ENCODE measurements at places on chromosomes 4 and X. TPM values are rescaled to one million over a fixed set of nuclear protein-coding genes. Genes with fewer than 3 reads are reported as not detected.

DNA sequence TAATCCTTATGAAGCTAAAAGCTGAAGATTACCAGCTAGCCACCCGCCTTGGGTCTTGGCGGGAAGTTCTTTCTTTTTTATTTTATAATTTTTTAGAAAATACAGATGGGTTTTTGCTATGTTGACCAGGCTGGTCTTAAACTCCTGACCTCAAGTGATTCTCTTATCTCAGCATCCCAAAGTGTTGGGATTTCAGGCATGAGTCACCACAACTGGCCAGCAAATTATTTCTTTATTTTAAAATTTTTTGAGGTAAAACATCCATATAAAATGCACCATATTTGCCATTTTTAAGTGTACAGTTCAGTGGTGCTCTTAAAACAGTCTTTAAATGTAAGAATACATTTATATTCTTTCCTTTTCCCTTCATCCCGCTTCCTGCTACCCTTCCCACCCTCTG, 40.6 kb upstream of the ANTXR2 start:
- no peaks in the 10 kb centered on the region for H3K27me3 ChIP-seq
- no peak overlapping the region for H3K27ac ChIP-seq
- H3K36me3 ChIP-seq, result no peaks in the 10 kb centered on the region
- no peaks in the 10 kb centered on the region for H3K4me1 ChIP-seq
- DNase-seq, result no peak
- H3K4me3 ChIP-seq, result no peak overlapping the region

DNA sequence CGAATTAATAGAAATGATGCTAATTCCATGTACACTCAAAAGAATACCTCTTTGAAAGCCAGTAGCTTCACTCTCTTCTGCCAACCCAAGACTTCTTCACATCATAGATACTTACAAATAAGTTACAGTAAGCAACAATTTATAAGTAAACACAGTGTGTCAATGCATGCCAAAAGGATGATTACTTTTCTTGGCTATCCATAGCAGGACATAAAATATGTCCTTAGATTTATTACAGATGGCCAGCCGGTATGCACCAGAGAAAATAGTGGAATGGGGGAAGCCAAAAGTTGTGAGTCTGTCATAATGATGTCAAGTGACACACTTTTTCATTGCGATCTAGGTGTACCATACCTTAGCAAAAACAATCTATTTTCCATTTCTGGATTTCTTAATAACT, 631 bp upstream of the BMX start:
- H3K36me3 ChIP-seq, result no peaks in the 10 kb centered on the region
- no peak overlapping the region for H3K27ac ChIP-seq
- no peaks in the 10 kb centered on the region for H3K27me3 ChIP-seq
- H3K4me1 ChIP-seq, result no peaks in the 10 kb centered on the region
- DNase-seq, result no peak

MAGEA11 gene
- not detected for total RNA-seq

- H3K4me1 ChIP-seq, result no peaks in the 10 kb centered on the region
- H3K27ac ChIP-seq, result no peak overlapping the region
- H3K4me3 ChIP-seq, result no peak overlapping the region
- no peaks in the 10 kb centered on the region for H3K27me3 ChIP-seq
- H3K36me3 ChIP-seq, result no peaks in the 10 kb centered on the region
- DNase-seq, result no peak
Measured at GRCh38 chr4:29142708-29143107, 1577.5 kb upstream of the PCDH7 start.

CDKL5 gene
- total RNA-seq, result 6.9 TPM

GRCh38 chr4:125254106-125254505, 60.6 kb upstream of the FAT4 start:
- no peak overlapping the region for H3K27ac ChIP-seq
- no peaks in the 10 kb centered on the region for H3K4me1 ChIP-seq
- DNase-seq, result no peak
- H3K27me3 ChIP-seq, result no peaks in the 10 kb centered on the region

GRCh38 chrX:15321447-15321846, 6.0 kb upstream of the ASB11 start:
- no peaks in the 10 kb centered on the region for H3K36me3 ChIP-seq
- no peaks in the 10 kb centered on the region for H3K27me3 ChIP-seq
- no peak overlapping the region for H3K4me3 ChIP-seq
- no peaks in the 10 kb centered on the region for H3K4me1 ChIP-seq

- no peak for DNase-seq
- H3K27me3 ChIP-seq, result no peaks in the 10 kb centered on the region
- no peaks in the 10 kb centered on the region for H3K36me3 ChIP-seq
- H3K27ac ChIP-seq, result no peak overlapping the region
- H3K4me1 ChIP-seq, result no peaks in the 10 kb centered on the region
- no peak overlapping the region for H3K4me3 ChIP-seq
Measured at GRCh38 chr4:40948014-40948413, 198.3 kb downstream of the NSUN7 start.

GRCh38 chrX:40132751-40133150, 35.0 kb upstream of the BCOR start:
- H3K27me3 ChIP-seq, result peaks cover 9% of the 10 kb centered on the region
- no peaks in the 10 kb centered on the region for H3K36me3 ChIP-seq

- peak overlapping the region; percentile 26 for H3K27ac ChIP-seq
- H3K36me3 ChIP-seq, result no peaks in the 10 kb centered on the region
- DNase-seq, result no peak
- H3K4me3 ChIP-seq, result no peak overlapping the region
- no peaks in the 10 kb centered on the region for H3K27me3 ChIP-seq
Measured at GRCh38 chrX:10175319-10175871, 18.6 kb downstream of the CLCN4 start.

MAGEE2 gene
- not detected for total RNA-seq

GRCh38 chrX:7996414-7996813, 69.2 kb upstream of the PNPLA4 start:
- no peaks in the 10 kb centered on the region for H3K27me3 ChIP-seq
- no peak overlapping the region for H3K4me3 ChIP-seq
- no peaks in the 10 kb centered on the region for H3K4me1 ChIP-seq
- H3K36me3 ChIP-seq, result no peaks in the 10 kb centered on the region

RAB41 gene
- not detected for total RNA-seq

DNA sequence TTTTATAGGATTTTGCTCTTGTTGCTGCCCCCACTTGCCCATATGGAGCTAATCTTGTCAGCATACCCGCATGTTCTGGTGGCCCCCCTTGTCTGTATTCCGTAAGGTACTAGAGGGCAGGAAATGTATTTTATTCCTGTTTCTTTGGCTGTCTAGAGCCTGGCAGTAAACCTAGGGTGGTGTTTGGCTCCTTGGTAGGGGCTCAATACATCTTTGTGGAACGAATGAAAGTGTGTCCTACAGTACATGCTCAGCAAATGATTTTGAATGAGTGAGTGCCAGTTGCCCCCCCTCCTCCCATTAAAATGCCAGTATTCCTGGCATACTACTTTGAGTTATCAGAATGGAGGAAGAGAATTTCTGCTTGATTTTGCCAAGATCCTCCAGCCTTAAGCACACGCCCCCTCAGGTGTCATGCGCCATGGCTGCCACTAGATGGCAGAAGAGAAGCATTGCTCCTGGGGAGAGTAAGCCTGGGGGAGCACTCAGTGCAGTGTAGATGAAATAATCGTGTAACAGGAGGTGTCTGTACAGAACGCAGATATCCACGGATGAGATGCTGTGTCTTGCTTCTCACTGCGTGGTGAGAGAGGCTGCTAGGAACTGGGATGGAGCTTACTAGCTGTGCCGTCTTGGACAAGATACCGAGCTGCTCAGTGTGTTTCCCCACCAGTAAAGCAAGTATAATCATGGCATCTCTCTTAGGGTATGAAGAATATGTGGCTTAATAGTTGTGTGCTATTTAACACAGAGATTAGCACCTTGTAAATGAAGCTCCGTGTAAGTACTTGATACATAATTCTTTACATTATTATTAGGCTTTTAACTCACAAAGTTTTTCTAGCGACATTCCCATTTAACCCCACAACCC, 17.2 kb upstream of the RNF212 start:
- H3K4me3 ChIP-seq, result no peak overlapping the region
- no peak overlapping the region for H3K27ac ChIP-seq
- H3K36me3 ChIP-seq, result no peaks in the 10 kb centered on the region
- H3K4me1 ChIP-seq, result peaks cover 6% of the 10 kb centered on the region
- DNase-seq, result no peak

PPP2R2C gene
- 0.16 TPM for total RNA-seq

GRCh38 chr4:11343536-11343935, 85.2 kb downstream of the HS3ST1 start:
- H3K27me3 ChIP-seq, result no peaks in the 10 kb centered on the region
- no peaks in the 10 kb centered on the region for H3K36me3 ChIP-seq
- H3K4me1 ChIP-seq, result no peaks in the 10 kb centered on the region
- no peak overlapping the region for H3K27ac ChIP-seq

DNA sequence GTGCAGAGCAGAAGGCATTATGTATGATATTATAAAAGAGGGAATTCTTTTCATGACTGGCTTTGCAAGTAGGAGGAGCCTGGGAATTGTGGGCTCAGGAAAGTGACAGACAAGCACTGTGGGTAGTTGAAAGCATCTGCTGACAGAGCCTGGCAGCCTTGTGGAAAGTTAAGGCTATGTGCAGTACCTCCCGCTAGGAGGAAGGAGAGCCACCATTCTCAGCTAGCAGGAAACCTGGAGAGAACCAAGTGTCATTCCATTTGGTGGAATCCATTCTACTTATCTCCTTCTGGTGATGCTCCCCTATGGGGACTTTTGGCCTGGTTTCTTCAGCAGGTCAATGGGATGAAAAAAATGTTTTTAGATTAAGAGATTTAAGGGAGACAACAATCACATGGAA, 81.8 kb downstream of the ASB9 start:
- H3K36me3 ChIP-seq, result no peaks in the 10 kb centered on the region
- no peak overlapping the region for H3K4me3 ChIP-seq
- no peak for DNase-seq
- H3K27ac ChIP-seq, result no peak overlapping the region
- H3K27me3 ChIP-seq, result no peaks in the 10 kb centered on the region

DNA sequence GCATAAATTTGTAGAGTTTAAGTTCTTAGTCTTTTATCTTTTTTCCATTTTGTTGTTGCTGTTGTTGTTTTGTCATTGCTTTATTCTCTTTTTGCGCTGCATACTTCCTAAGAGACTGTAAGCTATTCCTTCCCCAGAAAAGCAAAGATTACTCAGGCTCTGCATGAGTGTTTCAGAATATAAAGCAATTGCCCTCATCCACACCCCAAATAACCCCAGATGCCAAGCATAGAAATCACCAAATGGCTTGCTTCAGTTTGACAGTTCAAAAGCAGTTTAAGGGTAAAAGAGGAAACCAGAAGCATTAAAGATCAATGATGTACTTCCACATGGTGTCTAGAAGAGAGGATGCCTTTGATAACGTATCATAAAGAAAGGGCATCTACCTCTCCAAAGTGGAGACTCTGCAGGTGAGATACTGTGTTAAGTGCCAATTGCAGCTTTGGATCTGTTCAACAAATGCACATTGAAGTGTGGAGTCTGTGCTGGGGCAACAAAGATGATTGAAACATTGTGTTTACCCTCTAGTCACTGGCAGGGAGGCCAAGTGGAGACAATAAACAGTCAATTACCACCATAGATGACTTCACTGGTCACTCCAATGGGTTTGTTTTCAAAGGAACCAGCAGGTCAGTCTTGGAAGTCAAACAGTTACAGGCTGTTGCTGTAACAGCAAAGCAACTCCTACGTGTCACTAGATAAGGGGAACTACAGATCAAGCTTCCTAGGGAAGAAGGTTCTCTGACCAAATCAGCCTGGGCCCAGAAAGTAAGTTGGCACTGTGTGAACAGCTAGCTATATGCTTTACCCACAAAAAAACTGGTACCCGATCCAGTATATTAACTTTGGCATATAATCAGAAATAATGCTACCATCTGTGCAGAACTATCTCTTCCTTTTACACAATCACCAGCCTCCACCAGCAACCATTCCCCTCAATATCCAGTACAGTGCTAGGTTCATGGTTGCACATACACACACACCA, 40.6 kb upstream of the IL21 start:
- no peak overlapping the region for H3K27ac ChIP-seq
- H3K4me3 ChIP-seq, result no peak overlapping the region
- H3K4me1 ChIP-seq, result no peaks in the 10 kb centered on the region
- no peak for DNase-seq
- H3K36me3 ChIP-seq, result no peaks in the 10 kb centered on the region

DNA sequence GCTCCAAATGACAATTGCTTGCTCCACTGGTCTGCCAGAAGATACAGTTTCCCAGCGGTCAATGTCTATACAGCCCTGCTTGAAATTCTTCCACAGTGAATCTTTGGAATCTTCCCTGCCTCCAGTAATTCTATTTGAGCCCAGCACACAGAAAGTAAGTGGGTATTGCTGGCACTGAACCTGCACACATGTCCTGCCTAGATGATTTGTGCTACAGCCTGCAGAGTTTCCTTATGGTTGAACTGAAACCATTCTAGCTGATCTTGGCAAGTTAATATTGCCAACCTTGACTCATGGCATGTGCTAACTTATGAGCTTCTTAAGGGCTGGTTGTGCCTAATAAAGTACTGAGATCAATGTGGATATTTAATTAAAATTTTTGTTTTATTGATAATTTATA, 553.8 kb upstream of the GNPDA2 start:
- no peak for DNase-seq
- no peaks in the 10 kb centered on the region for H3K36me3 ChIP-seq
- H3K4me1 ChIP-seq, result no peaks in the 10 kb centered on the region

CLDN2 gene
- 0.32 TPM for total RNA-seq

PGAM4 gene
- total RNA-seq, result not detected

FGG gene
- 3.3 TPM for total RNA-seq

GRCh38 chr4:10587296-10587695, 97.3 kb downstream of the CLNK start:
- no peak overlapping the region for H3K27ac ChIP-seq
- H3K36me3 ChIP-seq, result no peaks in the 10 kb centered on the region
- H3K27me3 ChIP-seq, result no peaks in the 10 kb centered on the region

DNA sequence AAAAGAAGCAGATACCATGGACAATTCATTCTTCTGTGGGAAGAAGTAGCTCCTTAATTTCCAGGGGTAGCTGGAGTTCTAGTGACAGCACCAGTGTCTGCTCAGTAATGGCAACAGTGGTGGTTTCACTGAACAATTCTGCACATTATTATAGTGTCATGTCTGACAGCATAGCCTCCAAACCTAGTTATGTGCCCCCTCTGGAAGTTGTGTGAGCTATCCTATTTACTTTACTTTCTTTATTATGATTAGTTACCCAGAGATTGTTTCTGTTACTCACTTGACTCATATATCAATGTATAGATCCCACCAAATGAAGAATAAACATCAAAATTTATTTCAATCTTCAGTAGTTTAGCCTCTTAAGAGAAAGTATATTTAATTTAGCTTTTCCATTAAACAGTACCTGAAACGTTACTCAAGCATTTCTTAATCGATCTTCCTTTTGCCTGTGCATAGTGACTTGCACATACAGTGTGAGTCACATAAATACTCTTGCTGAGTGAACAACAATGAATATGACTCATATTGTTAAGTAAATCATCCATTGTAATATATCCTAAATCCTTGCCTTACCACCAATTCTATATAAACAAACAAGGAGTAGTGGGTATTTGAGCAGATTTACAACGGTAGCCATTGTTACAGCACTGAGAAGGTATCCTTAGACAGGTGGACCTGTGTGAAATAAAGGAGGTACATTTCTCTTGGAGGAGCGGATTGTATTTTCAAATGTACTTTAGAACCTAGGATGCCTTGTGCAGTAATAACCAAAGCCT, 534.7 kb downstream of the ANKRD50 start:
- H3K4me3 ChIP-seq, result no peak overlapping the region
- H3K4me1 ChIP-seq, result no peaks in the 10 kb centered on the region
- H3K36me3 ChIP-seq, result no peaks in the 10 kb centered on the region
- no peak for DNase-seq
- H3K27ac ChIP-seq, result no peak overlapping the region
